ENCODE measurements at places on chromosomes 3 and 15. TPM values are rescaled to one million over a fixed set of nuclear protein-coding genes. Genes with fewer than 3 reads are reported as not detected.

IGSF10 gene
- 0.84 TPM for total RNA-seq

DNA sequence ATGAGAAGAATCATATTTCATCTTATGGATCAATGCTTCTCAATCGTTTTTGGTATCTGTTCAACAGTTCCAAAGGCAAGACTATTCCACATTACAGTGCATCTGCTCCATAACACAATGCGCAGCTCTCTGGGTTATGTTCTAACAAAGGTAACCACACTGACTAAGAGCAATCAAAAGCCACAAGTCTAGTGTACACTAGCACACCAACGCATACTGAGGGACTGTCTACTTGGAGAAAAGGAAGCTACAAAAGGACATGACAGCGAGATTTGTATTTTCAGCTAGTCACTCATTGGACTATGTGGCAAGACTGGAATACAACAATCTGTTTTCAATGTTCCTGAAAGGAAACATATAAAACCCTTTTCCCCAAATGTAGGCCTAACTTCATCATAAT lies 35.8 kb downstream of the SETD2 start:
- DNase-seq: peak; percentile 35

GRCh38 chr3:165643425-165643824 lies 193.8 kb downstream of the BCHE start:
- peak; percentile 73 for DNase-seq

GRCh38 chr3:14477311-14477935 lies 62.7 kb downstream of the GRIP2 start:
- DNase-seq: no peak

GRCh38 chr15:66798426-66799061 lies 96.5 kb downstream of the SMAD6 start:
- peak; percentile 65 for DNase-seq

GRCh38 chr15:81948222-81948621 lies 97.6 kb downstream of the MEX3B start:
- no peak for DNase-seq

GRCh38 chr3:13132731-13133410 lies 59.6 kb upstream of the IQSEC1 start:
- no peak for DNase-seq

DNA sequence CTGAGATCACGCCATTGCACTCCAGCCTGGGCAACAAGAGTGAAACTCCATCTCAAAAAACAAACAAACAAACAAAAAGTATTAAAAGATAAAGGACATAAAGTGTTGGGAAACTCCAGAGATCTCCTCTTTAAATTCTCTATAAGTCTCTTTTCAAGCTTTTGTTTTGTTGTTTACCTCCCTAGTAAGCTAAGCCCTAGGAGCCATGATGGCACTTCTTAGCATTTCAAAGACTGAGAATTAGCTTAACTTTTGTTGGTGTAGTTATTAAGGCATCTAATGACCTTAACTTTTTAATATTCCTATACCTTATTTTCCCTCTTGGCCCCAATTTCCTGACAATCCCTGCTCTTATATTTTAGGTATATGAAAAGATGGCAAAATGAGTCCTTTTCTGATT lies 157.3 kb downstream of the ZNF609 start:
- DNase-seq: no peak

IL5RA gene
- total RNA-seq: not detected

RBPMS2 gene
- 10.6 TPM for total RNA-seq

GRCh38 chr3:158121295-158121694 lies 11.4 kb downstream of the RSRC1 start:
- no peak for DNase-seq

GRCh38 chr3:37862219-37862902 lies 681 bp downstream of the CTDSPL start:
- DNase-seq: peak; percentile 86

- DNase-seq: no peak
Measured at GRCh38 chr3:195139091-195139875, 131.7 kb downstream of the XXYLT1 start.

DNA sequence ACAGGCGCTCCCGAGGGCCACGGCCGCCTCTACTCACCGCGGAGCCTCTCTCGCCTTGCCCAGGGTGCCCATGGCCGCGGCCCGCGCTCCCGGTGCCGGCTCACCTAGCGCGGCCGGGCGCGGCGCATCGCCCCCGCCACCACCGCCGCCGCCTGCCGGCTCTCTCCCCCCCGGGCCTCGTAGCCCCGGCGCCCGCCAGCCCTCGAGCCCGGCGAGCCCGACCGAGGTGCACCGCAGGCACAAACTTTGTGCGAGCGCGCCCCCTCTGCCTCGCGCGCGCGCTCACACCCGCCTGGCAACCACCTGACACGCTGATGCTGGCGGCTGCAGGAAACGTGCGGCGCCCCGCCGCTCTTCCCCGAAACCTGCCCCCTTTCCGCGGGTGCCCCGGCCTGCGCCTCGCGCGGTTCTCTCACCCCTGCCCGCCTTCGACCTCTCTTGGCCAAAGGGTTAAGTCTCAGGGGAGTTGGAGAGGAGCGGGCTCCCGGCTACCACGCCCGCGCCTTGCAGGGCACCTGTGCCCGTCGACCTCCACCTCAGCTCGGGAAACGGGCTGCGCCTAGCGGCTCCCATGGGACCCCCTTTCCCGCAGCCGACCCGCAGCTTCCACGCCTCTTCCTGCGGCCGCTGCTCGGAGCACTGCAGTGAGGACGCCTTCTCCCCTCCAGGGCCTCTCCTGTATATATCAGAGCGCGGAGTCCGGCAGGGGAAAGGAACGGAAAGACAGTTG lies at the start of gene RASGRP1:
RASGRP1 (minus strand) TSS at position 258 of the 730 bp plus-strand sequence; CDS start at position 72, 186 bp downstream.
- DNase-seq: no peak

- no peak for DNase-seq
Measured at GRCh38 chr15:25734680-25735355, 128.3 kb downstream of the ATP10A start.

DNA sequence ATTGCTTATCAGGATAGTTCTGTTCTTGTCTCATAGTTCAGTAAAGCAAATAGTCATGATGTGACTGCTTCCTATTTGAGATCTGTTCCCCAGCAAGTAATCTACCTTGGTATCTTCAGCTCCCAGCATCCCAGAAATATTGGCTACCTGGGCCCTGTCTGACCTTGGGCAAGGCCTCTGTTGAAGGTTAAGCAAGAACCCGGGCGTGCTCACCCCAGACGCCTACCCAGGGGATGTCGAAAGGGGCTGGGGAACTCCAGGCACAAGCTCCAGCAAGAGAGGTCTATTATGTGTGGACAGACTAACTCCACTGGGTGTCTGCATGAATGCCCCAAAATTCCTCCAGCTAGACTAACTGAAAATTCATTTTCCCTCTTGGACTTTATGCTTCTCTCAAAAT lies 37.3 kb upstream of the IGF1R start:
- no peak for DNase-seq
